ENCODE measurements at places on chromosomes 4 and X.

- DNase-seq = peak; percentile 71
Observed at GRCh38 chr4:163332526-163333406, at the start of gene NPY1R. TSS of gene NPY1R (minus strand) at chr4:163332596. CDS start at chr4:163326554, 6,042 bp downstream.

DNA sequence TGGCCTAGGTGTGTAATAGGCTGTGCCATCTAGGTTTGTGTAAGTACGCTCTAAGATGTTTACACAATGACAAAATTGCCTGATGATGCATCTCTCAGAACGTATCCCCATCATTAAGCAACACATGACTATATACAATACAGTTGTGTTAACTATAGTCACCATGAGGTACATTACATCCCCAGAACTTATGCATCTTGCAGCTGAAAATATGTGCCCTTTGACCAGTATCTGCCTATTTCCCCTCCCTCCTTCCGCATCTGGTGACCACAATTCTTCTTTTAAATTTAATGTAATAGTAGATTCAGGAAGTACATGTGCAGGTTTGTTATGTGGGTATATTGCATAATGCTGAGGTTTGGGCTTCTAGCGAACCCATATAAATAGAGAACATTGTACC lies 239.8 kb upstream of the IL1RAPL1 start:
- DNase-seq = no peak

DNA sequence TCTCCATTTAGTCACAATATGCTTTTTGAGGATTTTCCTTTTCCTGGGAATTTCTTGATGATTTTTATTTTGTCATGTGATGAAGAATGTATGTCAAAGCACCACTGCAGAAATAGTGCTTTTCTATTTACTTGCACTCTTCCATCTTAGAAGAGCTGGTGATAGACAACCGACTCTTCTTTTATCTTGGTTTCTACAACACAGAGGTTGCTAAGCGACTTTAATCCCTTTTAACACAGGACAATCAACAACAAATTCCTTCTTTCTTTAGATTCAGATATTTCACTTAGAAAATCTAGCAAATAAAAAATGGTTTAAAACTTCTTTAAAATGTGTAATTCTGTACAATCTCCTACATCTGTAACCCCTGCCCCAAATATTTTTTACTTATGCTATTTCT lies 34.6 kb downstream of the TET2 start:
- DNase-seq = no peak

GRCh38 chrX:133185938-133186337 lies 32.2 kb downstream of the TFDP3 start:
- DNase-seq = no peak

DNA sequence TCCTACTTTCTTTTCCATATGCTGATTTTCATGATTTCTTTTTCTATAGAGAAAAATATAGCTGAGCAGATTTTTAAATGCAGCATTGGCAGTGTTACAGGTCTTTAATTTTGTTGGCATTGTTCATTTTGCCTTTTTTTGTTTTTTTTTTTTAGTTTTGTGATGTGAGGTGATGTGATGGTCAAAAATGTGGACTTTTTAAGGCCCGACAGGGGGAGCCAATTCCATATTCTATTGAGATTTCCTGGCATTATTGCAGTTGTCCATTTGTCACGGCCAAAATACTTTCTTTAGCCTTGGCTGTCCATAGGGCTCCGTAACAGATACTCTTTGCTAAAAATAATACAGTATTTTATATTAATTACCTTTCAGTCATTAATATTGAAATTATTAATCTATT lies 47.8 kb downstream of the SLIT2 start:
- DNase-seq = no peak

DNA sequence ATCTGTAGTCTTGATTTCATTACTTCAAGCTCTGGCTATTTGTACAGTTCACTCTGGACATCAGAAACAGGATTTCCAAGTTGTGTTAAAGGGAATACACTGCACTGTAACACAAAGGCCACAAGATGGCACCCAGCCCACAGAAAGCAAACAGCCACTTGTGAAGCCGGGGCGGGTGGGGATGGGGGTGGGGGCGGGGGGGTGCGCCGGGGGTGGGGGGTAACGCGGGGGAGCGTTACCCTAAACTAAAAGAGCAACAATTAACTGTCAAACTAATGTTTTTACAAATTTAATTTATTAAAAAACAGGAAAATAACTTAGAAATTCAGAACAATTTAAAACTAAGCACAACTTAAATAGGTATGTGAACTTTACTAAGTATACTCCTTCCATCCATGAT lies 27.3 kb downstream of the PRDX4 start:
- peak; percentile 62 for DNase-seq

GRCh38 chr4:23775694-23776093 lies 114.2 kb downstream of the PPARGC1A start:
- no peak for DNase-seq

DNA sequence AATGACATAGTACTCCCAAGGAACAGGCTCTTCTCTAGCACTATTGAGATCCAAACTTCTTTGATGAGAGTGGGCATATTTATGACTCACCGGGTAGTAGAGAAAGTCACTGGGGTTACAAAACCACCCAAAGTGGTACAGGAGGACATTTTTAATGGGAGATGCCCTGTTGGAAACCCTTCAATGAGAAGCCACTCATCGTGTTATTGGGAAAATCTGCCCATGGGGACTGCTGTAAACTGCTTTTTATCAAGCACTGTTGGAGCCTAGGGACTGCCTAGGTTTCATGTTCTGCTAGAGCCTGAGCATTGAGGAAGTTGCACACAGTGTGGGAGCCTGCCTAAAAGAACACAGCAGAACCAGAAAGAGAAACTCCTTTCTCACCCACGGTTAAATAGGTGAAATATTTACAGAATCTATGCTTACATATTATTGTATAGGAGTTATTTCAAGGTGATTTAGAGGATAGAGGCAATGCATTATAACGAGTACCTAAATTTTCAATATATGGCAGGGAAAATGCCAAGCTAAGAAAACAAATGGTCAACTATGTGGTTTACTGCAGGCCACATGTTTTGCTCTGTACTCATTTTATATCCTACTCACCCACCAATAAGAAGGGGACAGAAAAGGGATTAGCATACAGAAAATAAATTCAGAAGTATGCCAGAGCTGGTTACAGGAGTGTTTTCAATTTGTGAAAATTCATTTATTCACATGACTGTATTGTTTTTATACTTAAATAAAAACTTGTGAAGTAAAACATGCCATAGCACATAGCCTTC lies 559.1 kb downstream of the FSTL5 start:
- no peak for DNase-seq

DNA sequence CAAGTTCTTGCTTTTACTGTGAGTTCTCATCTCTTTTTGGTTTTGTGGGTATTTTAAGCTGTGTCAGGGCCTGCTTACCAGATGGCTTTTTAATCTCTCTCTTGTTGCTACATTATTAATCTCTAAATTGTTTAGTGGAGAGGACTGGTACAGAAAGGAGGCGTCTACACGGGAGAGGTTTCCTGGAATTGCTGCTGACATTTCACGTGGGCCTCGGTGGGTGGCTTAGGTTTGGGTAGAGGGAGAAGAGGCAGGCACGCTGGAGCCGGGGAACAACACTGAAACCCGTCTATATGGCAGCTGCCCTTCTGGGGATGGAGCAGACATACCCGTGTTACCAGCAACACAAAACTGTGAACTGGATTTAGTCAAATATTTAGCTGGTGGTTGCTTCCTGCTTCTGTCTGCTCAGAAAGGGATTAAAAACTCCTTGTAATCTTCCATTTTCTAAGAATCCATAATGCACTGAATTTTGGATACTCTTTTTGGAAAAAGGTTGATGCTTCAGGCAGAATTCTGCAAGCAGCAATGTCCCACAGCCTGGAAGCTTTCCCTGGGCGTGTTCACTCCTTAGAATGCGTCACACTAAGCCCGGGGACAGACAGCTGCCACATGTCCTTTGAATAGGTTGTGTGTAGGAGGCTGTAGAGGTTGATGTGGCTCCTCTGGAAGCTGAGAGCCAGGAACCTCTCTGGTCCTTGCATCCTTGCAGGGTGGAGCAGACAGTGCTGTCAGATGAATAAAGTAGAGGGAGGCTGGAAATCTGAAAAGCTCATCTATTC lies 199.8 kb upstream of the GATB start:
- no peak for DNase-seq

GRCh38 chr4:69095301-69095731 lies 958 bp upstream of the UGT2B7 start:
- DNase-seq = no peak

DNA sequence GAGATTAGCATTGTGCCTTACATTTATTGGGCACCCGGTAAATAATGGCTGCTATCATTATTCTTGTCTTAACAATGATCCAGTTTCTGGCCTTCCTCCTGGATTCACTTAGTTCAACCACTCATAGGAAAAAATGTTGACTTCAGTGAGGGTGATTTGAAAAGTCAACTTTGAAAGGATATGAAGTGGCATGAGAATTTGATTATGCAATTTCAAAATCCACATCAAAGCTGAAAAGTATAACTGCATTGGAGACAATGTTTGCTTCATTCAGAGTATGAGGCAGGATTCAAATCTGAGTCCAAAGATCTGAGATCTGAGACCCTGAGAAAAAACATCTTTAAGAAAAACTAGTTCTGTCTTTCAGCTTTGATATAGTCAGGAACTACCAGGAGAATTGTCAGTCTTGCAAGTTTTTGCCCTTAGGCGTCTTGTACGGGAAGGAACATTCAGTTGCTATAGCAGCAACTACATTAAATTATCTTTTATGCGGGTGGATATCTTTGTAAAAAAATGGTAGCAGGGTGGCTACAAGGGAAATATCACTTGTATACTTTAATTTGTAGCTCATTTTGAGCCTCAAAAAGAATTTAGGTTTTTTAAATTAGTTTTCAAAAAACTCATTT lies 587.5 kb upstream of the LCORL start:
- no peak for DNase-seq

DNA sequence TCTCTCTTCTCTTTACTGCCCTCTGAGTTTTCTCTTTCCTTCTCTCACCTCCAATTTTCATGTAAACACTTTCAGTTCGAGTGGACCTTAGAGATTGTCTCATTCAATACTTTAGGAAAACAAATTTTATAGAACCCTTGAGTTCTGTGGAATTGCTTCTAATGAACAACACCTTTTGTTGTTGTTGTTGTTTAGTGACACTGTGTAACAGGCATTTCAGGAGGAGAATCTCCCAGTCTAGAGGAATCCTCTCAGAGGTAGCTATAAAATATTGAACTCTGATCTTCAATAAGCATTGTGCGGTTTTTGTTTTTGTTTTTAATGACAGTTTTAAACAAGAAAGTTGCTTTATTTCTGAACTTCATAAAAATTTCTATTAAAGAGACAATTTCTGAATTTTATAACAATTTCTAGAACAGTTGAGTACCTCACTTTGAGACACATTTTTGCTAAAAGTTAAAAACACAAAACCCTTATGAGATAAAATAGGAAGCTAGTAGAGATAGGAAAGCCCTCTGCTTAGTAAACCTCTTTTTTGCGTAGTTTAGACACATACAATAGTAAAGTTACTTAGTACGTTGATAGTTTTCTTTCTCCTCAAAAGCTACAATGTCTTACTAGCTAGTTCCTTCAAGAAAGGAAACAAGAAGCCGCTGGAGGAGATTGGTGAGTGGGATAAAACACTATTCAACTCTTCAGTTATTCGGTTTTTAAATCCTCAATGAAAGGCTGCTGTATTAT lies 38.8 kb downstream of the CLCN3 start:
- no peak for DNase-seq

DNA sequence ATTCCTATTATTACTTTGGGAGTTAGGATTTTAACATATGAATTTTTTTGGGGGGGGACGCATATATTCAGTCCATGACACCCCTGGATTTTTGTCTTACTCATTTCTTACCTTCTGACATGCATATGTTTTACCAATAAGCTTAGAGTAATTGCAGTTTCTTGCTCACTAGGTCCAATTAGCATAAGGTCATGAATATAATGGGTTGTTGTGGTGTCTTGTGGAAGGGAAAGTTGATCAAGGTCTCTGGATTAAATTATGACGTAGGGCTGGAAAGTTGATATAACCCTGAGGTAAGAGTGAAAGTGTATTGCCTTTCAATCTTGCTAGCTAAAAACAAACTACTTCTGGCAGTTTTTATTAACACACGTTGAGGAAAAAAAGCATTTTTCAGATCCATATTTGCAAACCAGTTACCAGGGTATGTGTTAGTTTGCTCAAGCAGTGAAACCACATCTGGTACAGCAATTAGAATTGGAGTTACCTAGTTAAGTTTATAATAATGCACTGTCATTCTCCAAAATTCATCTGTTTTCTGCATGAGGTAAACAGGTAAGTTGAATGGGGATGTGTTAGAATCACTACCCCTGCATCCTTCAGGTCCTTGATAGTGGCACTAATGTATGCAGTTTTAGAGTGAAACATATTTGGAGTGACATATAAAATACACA lies 32.0 kb downstream of the STIM2 start:
- DNase-seq = no peak

- no peak for DNase-seq
Observed at GRCh38 chr4:7381221-7381889, 53.4 kb downstream of the PSAPL1 start.

- no peak for DNase-seq
Observed at GRCh38 chr4:53830511-53830910, 233.9 kb downstream of the CHIC2 start.

Data from psoas muscle (tissue), 8 donors.